NCI-H1105 treated with DMSO at 0.1 percent for 48 hours (cell line): ENCODE measurements at places on chromosomes 2 and 18.

DNA sequence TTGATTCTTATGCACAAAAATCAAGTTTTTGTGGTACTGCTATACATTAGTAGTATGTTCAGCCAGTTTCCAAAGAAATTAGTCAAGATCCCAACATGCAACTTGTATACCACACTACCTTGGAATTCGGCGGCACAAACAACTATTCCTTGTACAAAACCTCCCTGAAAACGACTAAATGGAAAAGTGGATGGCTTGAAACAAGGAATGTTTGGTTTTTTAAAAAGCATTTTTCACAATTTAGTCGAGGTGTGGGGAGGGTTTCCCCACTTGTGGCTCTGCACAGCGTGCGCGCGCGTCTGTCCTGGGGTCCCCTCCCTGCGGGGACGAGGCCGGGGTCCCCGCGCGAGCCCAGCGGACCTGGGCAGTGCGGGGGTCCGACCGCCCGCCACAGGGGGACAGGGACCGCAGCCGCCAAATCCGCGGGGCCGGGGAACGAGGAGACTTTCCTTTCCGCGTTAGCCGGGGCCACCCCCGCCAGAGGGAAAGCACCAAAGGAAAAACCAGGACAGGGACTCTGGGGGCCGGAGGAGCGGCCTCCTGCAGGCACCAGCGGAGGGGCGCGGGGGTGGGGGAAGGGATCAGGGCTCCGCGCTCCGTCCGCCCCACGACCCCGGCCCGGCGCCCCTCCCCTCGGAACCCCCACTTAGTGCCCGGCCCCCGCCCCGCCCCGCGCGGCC is 534 bp upstream of the SOCS6 start:
- peak; percentile 13 for DNase-seq

DNA sequence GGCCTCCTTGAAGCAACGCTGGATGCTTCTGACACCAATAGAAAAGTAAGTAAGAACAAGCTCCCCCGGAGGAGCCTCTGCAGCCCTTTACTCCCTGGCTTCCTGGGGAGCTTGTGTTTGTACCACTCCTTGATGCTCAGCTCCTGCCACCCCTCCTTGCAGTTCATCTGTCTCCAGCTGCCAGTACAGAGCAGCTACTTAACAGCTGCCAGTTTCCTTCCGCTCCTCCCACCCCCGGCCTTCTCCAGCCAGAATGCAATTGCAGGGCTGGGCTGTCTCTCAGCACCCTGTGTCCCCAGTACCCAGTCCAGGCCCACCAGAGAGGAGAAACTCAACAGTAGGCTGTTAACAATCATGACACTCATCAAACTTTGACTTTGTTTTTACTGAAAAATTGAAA is 109.4 kb downstream of the AOX1 start:
- DNase-seq = no peak

- no peak for DNase-seq
Observed at GRCh38 chr2:207561386-207562080, 31.8 kb downstream of the CREB1 start.

- DNase-seq = no peak
Observed at GRCh38 chr18:43148231-43148630, 32.7 kb upstream of the RIT2 start.

DNA sequence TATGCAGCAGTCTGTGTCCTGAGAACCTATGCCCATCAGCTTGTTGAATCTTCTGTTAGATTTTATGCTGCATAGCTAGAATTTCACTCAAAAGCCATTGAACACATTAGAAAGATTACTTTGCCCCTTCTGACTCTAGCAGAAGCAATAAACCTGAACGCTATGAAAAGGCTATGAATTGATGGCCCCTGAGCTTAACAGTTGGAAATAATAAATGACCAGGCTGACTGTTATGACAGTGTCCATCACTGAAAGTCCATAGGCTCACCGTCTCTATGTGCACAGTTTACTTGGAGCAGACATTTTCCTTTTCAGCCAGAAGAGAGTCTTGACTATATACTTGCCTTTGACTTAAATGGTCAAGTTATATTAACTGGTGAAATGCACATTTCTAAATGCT is 1618.8 kb upstream of the ACVR2A start:
- no peak for DNase-seq

DNA sequence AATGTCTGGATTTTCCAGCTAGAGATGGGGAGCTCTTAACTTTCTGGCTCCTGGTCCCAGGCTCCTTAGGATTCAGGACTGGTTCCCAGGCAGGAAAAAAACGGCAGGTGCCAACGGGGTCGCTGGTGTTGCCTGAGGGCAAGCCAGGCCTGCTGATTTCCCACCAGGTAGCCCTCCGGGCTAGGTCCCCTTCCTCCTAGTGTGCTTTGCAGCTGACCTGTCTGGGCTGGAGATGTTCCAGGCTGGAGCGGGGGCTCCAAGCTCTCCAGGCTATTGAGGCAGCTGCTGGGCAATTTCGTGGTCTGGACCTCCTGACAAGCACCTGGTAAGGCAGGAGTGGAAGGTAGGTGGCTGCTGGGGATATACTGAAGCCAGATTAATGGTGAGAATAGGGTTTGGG is 2.0 kb upstream of the MRPL53 start:
- no peak for DNase-seq

DNA sequence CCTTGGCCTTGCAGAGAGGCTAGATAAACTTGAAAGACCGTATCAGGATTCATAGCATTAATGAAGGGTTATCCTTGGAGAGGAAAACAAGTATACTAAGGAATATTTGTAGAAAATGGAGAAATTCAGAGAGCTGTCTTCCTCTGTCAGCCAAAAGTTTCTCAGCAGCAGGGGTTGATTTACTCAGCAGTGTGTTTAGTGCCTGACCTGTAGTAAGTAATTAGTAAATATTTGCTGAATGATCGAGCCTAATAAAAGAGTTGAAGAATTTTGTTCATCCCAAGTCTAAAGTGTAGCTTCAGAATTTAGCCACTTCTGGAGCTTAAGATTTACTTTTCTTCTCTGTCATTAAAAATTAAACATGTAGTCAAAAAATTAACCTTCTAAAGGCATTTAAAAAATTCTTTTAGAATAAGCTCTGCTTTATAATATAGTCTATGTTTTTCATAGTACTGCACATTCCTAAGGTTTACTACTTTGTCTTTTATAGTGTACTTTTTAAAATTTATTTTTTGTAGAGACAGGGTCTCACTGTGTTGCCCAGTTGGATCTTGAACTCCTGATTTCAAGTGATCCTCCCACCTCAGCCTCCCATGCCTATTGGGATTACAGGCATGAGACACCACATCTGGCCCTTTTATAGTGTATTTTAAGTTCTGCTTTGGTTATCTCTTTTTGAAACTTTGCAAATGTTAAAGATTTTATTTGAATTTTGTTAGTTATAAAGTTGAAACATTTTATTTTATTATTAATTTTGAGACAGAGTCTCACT is 138.4 kb upstream of the MYO3B start:
- DNase-seq = no peak

- DNase-seq = no peak
Observed at GRCh38 chr2:57936216-57936615, 110.4 kb upstream of the VRK2 start.

GRCh38 chr2:60247471-60247870 is 306.0 kb downstream of the BCL11A start:
- DNase-seq = no peak
